ENCODE measurements at places on chromosomes 6 and 20. TPM values are rescaled to one million over a fixed set of nuclear protein-coding genes. Genes with fewer than 3 reads are reported as not detected.

DNA sequence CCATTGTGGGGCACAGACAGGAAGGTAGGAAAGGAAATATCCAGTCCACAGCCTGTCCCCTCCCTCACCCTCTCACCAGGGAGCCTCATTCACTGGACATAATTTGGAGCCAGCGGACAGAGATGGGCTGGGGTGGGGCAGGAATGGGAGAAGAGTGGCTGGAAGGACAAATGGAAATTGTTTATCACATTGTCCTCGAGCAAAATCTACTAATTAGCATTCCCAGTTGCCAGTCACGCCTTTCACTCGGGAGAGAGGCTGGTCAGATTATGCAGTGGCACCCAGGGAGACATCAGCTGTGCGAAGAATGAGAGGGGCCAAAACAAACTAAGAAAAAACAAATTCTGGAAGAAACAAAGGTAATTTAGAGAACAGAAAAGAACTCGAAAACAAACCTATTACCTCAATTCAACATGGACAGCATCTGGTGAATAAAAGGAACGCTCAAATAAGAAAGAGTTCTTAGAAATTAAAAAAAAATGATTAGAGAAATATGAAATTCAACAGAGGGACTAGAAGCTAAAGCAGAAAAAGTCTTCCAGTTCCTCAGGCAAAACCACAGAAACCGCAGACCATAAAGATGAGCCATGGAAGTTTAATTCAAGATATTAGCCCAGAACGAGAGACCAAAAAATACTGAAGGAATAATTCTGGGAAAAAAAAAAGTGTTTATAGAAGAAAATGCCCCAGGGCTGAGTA, 108.5 kb upstream of the RALGAPA2 start:
- DNase-seq, result no peak

GRCh38 chr20:4775322-4776078, 53.8 kb downstream of the PRND start:
- DNase-seq, result no peak

Gene MRAP2
- 0.16 TPM for polyA plus RNA-seq

- DNase-seq, result no peak
Measured at GRCh38 chr6:33750244-33750991, 3.7 kb upstream of the IP6K3 start.

DNA sequence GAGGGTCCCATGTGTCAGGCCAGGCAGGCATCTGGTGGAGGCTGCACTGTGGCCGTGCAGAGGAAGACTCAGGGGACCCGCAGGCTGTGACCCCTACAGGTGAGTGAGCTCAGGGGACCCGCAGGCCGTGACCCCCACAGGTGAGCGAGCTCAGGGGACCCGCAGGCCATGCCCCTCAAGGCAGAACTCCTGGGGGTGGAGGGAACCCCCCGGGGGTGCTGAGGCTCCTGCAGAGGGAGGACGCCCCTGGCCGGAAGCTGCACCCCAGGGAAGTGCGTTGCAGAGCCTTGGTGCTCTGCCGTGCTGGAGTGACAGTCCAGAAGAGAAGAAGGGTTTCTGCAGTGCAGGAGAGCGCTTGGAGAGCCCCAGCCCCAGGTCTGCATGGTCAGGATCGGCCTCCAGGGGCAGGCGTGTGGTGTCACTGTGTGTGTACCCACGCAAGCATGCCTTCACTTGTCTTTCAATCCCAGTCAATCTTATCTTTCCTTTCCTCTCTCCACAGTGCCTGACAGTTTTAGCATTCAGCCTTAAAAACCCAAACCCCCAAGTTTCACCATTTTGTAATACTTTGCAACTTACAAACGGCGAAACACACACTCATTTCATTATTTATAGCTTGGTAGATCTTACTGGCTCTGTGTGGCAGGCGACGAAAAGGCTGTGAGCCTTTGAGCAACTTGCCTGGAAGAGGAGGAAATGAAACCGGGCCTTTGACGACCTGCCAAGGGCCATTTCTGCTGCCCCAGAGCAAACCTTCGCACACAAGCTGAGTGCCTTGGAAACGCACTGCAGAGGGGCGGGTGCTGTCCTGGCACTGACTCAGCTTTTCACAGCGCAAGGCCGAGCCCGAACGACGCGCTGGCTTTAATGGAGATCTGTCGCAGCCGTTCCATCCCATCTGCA, 101.4 kb upstream of the AGPAT4 start:
- no peak for DNase-seq

GRCh38 chr6:125586074-125586473, 163.4 kb upstream of the HEY2 start:
- DNase-seq, result no peak

Gene ARMH2
- polyA plus RNA-seq, result not detected

Gene ZNF334
- polyA plus RNA-seq, result 1.8 TPM

DNA sequence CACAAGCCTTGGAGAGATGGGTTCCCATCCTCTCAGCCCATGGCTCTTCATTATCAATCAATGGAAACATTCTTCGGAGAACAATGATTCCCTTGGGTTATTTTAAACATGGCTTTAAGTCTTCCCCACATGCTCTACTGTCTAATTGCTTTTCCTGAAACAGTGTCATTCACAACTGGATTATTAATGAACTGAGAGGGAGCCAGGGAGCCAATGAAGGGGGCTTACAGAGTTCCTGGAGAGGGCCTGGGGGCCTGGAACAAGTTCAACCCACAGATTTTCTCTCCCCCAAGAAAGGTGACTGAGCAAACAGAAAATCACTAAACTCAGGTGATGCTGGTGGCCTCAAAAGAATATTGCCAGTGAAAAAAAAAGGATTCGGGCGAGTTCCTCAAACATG, 1.3 kb upstream of the PPP1R16B start:
- DNase-seq, result no peak

GRCh38 chr6:160426136-160426535, 78.0 kb downstream of the SLC22A3 start:
- no peak for DNase-seq

- no peak for DNase-seq
Measured at GRCh38 chr6:122109075-122109474, 290.4 kb upstream of the HSF2 start.

GRCh38 chr6:101747160-101747559, 353.7 kb downstream of the GRIK2 start:
- no peak for DNase-seq

DNA sequence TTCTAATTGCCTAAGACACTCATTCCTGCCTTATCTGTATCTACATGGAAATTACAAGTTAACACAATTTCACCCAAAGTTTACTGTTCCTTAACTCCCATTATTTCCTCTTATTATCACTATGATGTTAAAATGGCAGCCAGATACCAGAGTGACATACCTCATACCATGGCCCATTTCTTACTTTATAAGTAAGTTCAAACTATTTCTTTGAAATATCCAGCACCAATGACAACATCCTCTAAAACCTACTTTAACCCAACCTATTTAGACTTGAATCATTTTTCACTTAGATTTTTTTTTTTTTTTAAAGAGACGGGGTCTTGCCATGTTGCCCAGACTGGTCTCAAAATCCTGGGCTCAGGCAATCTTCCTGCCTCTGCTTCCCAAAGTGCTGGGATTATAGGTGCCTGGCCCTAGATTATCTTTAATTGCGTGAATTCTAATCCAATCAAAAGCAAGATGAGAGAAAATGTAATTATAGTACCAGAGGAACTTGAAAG, 10.0 kb downstream of the REV3L start:
- DNase-seq, result no peak

Gene CBLN4
- not detected for polyA plus RNA-seq

Gene NOX3
- polyA plus RNA-seq, result not detected

- no peak for DNase-seq
Measured at GRCh38 chr20:59044295-59044694, 1.7 kb upstream of the PRELID3B start.

DNA sequence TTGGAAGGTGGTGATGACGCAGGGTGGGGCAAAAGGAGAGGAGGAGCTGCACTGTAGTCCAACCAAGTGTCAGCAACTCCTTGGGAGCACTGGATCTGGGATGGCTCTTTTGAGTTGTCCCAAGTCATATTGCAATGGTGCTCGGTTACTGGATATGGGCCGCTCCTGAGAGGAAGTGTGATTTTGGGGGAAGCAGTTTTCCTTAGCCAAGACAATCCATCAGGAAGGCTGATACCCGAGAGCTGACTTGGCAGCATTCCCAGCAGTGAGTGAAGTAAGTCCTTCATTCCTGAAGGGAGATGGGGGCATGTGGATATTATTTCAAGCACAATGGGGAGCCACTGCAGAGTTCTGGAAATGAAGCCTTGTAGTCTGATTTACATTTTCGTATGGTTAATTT, 354.1 kb downstream of the RFPL4B start:
- no peak for DNase-seq

DNA sequence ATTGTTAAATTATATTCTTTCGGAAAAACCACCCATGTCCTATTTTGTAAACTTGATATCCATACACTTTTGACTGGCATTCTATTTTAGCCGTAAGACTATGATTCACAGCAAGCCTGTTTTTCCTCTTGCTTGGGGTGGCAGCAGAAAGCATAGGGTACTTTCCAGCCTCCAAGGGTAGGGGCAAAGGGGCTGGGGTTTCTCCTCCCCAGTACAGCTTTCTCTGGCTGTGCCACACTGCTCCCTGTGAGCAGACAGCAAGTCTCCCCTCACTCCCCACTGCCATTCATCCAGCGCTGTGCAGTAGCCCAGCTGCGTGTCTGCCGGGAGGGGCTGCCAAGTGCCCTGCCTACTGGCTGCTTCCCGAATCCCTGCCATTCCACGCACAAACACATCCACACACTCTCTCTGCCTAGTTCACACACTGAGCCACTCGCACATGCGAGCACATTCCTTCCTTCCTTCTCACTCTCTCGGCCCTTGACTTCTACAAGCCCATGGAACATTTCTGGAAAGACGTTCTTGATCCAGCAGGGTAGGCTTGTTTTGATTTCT, 2.1 kb upstream of the ESR1 start:
- no peak for DNase-seq

Gene OR11A1
- not detected for polyA plus RNA-seq

GRCh38 chr6:84671183-84671582, 93.2 kb downstream of the TBX18 start:
- DNase-seq, result no peak

Gene LATS1
- polyA plus RNA-seq, result 16.7 TPM

- DNase-seq, result no peak
Measured at GRCh38 chr6:14092316-14092715, 25.3 kb upstream of the CD83 start.

DNA sequence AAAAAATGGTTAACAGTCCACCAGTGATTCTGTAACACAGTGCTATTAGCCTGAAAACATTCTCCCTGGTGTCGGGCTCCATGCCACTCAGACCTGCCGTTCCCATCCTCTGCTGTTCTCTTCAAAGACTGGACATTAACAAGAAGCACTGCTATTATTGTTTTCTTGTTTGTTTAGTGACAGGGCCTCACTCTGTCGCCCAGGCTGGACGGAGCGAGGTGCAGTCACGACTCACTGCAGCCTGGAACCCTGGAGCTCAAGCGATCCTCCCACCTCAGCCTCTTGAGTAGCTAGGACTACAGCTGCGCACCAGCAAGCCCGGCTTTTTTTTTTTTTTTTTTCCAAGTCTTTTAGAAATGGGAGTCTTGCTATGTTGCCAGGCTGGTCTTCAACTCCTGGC, 9.6 kb downstream of the RMND1 start:
- DNase-seq, result no peak

DNA sequence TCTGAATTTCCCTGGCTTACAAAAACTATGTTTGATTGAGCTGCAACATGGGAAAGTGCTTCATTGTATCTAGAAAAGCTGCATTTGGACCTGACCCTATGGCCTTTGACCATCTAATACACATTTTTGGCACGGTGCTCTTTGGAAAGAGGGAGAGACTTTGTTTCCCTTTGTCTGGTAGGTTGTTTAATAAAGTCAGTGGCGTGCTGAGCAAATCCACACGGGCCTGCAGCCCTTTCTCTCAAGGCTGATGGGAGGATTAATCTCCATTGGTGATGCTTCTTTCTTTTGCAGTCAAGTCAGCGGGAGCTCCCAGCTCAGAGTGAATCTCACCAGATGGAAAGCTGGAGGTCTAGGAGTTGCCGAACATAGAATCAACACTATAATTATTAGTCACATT, 314.7 kb upstream of the CNR1 start:
- no peak for DNase-seq

All from BJ (cell line).